ENCODE measurements at places on chromosomes 2 and 18. TPM values are rescaled to one million over a fixed set of nuclear protein-coding genes. Genes with fewer than 3 reads are reported as not detected.
A peak's percentile ranks its signal among the peaks of the same experiment; 100 is the strongest.

Gene TMEM200C
- 1.7 TPM for total RNA-seq

Gene KLHL14
- not detected for total RNA-seq

Gene SIX3
- total RNA-seq, result not detected

Gene HS6ST1
- total RNA-seq, result 29.9 TPM

Gene SNORC
- 0.28 TPM for total RNA-seq

Gene ABCA12
- under 0.01 TPM for total RNA-seq

Gene MAB21L4
- not detected for total RNA-seq

Gene CFAP65
- total RNA-seq, result not detected

- peaks cover 8% of the 10 kb centered on the region for H3K4me1 ChIP-seq
- H3K4me3 ChIP-seq, result no peak overlapping the region
- no peak for DNase-seq
- no peaks in the 10 kb centered on the region for H3K27me3 ChIP-seq
- H3K36me3 ChIP-seq, result no peaks in the 10 kb centered on the region
- no peak overlapping the region for H3K27ac ChIP-seq
Measured at GRCh38 chr18:55830544-55830943, 242.6 kb upstream of the TCF4 start.

- H3K4me1 ChIP-seq, result peaks cover 2% of the 10 kb centered on the region
- peak; percentile 28 for DNase-seq
- no peak overlapping the region for H3K27ac ChIP-seq
- no peaks in the 10 kb centered on the region for H3K36me3 ChIP-seq
- no peak overlapping the region for H3K4me3 ChIP-seq
- no peaks in the 10 kb centered on the region for H3K27me3 ChIP-seq
Measured at GRCh38 chr2:23669413-23670244, 257.3 kb downstream of the ATAD2B start.

DNA sequence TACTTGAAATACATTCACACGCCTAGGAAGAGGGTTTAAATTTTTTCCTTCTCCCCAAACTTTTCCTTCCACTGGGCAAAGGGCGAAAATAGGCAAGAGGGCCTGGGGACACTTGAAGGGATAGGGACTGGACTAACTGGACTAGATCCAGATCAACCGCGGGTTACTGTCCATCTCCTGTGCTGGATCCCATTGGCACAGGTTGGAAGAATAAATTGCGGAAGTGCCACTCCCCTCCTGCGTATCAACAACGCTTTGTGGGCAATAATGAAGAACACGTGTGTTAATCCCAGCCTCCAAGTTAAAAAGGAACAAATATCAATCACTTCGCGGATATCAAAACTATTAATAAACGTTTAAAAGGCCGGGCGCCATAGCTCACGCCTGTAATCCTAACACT is 1.7 kb upstream of the FZD5 start:
- H3K36me3 ChIP-seq, result no peaks in the 10 kb centered on the region
- DNase-seq, result no peak
- H3K27me3 ChIP-seq, result peaks cover 1% of the 10 kb centered on the region
- H3K27ac ChIP-seq, result no peak overlapping the region
- H3K4me3 ChIP-seq, result no peak overlapping the region
- H3K4me1 ChIP-seq, result peaks cover 5% of the 10 kb centered on the region

- H3K4me3 ChIP-seq, result no peak overlapping the region
- no peaks in the 10 kb centered on the region for H3K4me1 ChIP-seq
- H3K27ac ChIP-seq, result no peak overlapping the region
- H3K27me3 ChIP-seq, result no peaks in the 10 kb centered on the region
- peak; percentile 72 for DNase-seq
Measured at GRCh38 chr2:195683174-195683573, 26.1 kb downstream of the SLC39A10 start.

DNA sequence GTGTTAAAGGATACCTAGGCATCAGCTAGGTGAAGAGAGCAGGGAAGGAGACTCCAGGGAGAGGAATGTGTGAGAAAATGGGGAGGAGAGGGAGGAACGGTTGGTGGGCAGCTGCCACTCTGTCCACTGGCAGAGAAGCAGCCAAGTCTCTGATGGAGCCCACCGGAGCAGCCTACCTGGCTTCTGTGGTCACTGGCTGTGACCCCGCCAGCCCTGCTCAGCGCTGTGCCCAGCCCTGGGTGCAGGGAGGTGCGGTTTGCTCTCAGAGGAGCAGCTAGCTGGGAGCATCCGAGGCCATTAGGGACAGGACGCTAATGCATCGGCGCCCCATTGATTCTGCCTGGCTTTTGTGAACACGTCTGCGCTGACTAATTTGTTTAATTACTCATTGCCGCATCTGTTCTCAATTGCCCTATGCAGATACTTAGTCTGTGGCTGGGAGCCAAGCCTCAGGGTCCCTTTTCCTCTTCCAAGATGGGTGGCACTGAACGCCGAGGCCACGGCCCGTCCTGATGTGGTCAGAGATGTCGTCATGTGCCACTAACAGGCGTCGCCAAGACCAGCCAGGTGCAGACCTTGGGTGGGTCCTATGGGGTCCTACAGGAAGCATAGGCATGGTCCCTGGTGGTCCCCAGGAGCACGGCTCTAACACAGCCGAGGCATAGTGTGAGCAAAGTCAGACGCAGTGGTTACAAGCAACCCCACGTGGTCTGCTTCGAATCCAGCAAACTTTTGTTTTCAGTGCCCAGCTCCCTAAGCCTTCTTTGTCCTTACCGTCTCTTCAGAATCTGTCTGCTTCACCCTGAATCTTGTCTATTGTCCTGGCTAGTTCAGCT is 82.0 kb downstream of the RRM2 start:
- H3K27me3 ChIP-seq, result no peaks in the 10 kb centered on the region
- DNase-seq, result no peak
- no peak overlapping the region for H3K27ac ChIP-seq
- no peak overlapping the region for H3K4me3 ChIP-seq
- no peaks in the 10 kb centered on the region for H3K36me3 ChIP-seq
- H3K4me1 ChIP-seq, result no peaks in the 10 kb centered on the region

- no peaks in the 10 kb centered on the region for H3K36me3 ChIP-seq
- no peaks in the 10 kb centered on the region for H3K27me3 ChIP-seq
- no peaks in the 10 kb centered on the region for H3K4me1 ChIP-seq
- H3K4me3 ChIP-seq, result no peak overlapping the region
- H3K27ac ChIP-seq, result no peak overlapping the region
Measured at GRCh38 chr18:68623342-68623741, 91.6 kb downstream of the TMX3 start.

GRCh38 chr2:101790857-101791256 is 93.3 kb downstream of the MAP4K4 start:
- H3K36me3 ChIP-seq, result peaks cover 6% of the 10 kb centered on the region
- no peak overlapping the region for H3K4me3 ChIP-seq
- peak; percentile 74 for DNase-seq
- peaks cover 20% of the 10 kb centered on the region for H3K4me1 ChIP-seq
- no peak overlapping the region for H3K27ac ChIP-seq
- H3K27me3 ChIP-seq, result no peaks in the 10 kb centered on the region

GRCh38 chr2:65678779-65679391 is 246.5 kb upstream of the SPRED2 start:
- H3K36me3 ChIP-seq, result no peaks in the 10 kb centered on the region
- H3K4me1 ChIP-seq, result no peaks in the 10 kb centered on the region
- peaks cover 27% of the 10 kb centered on the region for H3K27me3 ChIP-seq

DNA sequence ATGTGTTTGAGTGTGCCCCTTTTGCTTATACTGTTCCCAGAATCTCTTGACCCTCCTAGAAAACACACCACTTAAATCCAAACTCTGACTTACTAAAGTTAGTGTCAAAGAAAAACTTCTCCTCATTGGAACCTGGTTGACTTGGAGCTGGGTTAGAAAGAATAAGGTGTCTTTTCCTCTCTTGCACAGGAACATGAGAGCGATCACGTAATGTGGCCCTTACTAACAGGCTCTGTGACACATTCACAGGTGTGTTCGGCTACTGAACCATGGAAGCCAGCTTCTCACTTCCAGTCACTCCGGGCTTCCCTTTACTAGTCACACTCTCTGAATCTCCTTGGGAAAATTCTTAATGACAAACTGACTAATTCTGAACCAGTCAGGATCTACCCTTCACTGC is 5.4 kb upstream of the POU3F3 start:
- no peak overlapping the region for H3K4me3 ChIP-seq
- no peak for DNase-seq
- H3K36me3 ChIP-seq, result no peaks in the 10 kb centered on the region
- peaks cover 77% of the 10 kb centered on the region for H3K27me3 ChIP-seq

DNA sequence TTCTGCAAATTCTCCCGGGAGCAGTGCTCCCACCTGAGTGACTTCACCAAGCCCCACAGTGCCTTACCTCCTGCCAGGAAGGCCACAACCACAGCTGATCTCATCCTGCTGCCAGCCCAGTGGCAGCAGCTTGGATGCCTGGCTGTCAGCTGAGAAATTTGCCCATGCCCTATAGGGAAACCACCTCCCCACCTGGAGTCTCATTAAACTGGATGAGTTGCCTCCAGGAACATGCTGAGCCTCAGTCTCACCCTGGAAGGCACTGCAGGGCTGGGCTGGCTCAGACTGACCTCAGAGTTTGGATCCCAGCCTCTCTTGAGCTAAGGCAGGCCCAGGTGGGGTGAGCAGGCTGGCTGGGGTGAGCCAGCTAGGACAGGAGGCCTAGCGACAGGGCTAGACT is 23.3 kb downstream of the REEP1 start:
- H3K4me1 ChIP-seq, result no peaks in the 10 kb centered on the region
- no peak for DNase-seq
- H3K4me3 ChIP-seq, result no peak overlapping the region
- H3K27me3 ChIP-seq, result peaks cover 29% of the 10 kb centered on the region
- no peaks in the 10 kb centered on the region for H3K36me3 ChIP-seq
- H3K27ac ChIP-seq, result no peak overlapping the region

DNA sequence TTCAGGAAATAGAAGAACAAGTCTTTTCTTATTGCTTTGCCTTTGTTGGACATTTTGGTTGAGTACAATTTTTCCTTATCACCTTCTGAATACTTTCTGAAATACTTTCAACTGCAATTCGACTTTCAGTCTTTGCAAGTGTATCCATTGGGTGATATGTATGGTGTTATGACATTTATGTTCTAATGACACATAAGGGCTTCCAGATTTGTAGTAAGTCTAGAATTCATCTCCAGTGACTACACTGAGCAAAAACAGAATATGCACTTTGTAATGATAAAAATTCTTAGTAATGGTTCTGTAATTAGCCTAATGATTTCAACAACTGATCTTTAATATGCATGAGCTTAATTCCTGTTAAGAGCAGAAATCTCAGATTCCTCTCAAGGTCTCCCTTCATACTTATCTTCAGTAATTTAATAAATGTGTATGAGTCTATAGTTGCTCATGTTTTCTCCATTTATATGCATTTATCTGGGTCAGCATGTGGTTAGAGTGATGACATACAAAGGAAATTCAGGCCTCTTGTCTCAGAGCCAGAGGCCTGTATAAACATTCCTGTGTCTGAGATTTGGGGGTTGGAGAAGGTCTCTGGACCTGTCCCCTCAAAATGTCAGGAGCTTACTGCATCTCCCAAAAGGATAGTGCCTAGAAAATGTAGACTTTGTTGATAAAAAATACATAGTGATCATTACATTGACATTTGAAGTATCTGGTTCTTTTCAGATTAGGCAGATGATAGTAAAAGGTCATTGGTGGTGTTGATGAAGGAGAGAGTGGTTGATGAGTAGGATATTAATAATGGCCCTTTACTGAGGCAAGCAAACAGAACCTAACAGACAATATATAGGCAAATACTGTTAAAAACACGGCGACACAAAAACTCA is 114.9 kb downstream of the QPCT start:
- no peaks in the 10 kb centered on the region for H3K27me3 ChIP-seq
- no peaks in the 10 kb centered on the region for H3K36me3 ChIP-seq
- no peak overlapping the region for H3K4me3 ChIP-seq
- DNase-seq, result peak; percentile 89

DNA sequence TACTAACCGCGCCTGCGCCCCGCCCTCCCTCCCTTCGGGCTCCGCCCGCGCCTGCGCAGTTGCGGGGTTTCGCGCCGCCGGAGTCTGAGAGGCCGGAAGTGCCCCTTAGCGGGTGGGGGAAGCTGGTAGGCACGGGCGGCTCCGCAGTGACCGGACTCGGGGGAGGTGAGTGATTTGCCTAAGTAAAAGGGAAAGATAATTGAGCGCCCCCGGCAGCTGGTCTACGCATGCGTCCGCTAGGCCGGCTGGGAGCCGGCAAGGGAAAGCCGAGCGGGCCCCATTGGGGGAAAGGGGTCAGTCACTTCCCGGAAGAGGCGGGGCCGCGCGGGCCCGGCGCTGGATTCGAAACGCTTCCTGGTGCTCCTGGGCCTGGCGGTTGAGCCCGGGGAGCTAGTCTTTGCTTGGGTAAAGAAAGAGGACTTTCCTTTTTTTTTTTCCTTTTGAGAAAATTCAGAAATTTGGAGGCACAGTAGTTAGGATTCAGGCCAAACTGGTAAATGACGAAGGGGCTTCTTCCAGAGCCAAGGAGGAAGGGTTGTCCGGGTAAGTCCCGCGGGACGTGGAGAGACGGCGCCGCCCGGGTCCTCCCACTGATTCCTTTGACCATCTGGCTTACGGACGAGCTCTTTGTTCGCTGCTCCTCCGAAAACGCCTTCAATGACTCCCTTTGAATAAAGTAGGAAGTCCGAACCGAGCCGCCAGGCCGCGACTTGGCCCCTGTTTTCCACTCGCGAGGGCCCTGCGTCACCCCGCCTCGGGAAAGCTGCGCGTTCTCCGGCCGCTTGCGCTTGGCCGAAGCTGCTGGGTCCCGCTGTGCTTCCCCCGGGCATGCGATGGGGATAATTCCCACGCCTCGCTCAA is at the start of the genes GEN1 and SMC6:
Gene GEN1 (plus strand): TSS at position 336 of the 861 bp plus-strand sequence. CDS start 5,806 bp downstream, outside the sequence.
Gene SMC6 (minus strand): TSS at position 8 of the 861 bp plus-strand sequence. CDS start 7,864 bp downstream, outside the sequence.
- peak within 1 kb of the TSS; percentile 95 for H3K4me3 ChIP-seq
- peak; percentile 82 for DNase-seq
- H3K27ac ChIP-seq, result peak within 1 kb of the TSS; percentile 99

- H3K4me3 ChIP-seq, result no peak overlapping the region
- no peak overlapping the region for H3K27ac ChIP-seq
Measured at GRCh38 chr2:232438951-232439757, 16.8 kb upstream of the ALPI start.

DNA sequence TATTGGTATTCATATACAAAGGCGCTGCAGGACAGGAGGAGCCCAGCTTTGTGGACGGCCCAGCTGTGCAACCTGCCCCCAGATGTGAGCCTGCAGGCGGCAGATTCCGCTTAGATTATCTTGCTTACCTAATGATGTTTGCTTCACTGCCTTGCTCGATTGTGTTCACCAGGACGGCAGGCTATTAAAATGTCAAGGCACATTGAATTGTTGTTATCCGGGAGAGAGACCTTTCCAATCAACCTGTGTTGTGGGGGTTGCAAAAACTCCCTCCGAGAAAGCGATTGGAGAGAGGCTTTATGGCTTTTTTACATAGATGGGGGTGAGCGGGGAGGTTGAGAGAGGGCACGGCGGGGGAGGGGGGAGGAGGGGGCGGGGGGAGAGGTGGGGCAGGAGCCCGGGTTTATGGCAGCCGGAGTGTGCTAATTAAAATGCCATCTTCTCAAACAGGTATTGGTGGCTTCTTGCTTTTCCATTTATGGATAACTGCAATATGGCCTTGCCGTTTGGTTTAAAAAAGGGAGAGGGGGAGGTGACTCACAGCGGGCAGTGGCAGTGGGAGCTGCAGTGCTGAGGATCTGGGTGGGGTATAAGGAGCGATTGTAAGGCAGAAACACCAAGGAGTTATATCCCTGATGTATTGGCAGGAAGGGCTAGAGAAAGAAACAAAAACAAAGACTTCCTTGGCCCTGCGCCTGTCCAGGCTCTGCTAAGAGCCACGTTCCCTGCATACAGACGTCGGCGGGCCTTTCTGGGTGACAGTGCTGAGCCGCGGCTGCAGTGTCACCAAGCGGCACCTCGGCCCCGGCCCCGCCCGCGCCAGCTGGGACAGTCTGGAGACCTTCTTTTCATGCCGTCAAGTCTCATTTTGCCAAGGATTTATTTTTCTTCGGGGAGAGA is 97.2 kb downstream of the INSIG2 start:
- no peaks in the 10 kb centered on the region for H3K36me3 ChIP-seq
- peak overlapping the region; percentile 44 for H3K27ac ChIP-seq
- H3K4me3 ChIP-seq, result peak overlapping the region; percentile 55
- DNase-seq, result peak; percentile 20
- H3K4me1 ChIP-seq, result no peaks in the 10 kb centered on the region

- H3K4me3 ChIP-seq, result no peak overlapping the region
- DNase-seq, result no peak
- H3K4me1 ChIP-seq, result no peaks in the 10 kb centered on the region
- H3K27me3 ChIP-seq, result no peaks in the 10 kb centered on the region
Measured at GRCh38 chr18:2612996-2613395, 41.6 kb downstream of the NDC80 start.

All from IMR-90 (cell line).